ENCODE measurements at places on chromosomes 7 and 10. TPM values are rescaled to one million over a fixed set of nuclear protein-coding genes. Genes with fewer than 3 reads are reported as not detected.

DNA sequence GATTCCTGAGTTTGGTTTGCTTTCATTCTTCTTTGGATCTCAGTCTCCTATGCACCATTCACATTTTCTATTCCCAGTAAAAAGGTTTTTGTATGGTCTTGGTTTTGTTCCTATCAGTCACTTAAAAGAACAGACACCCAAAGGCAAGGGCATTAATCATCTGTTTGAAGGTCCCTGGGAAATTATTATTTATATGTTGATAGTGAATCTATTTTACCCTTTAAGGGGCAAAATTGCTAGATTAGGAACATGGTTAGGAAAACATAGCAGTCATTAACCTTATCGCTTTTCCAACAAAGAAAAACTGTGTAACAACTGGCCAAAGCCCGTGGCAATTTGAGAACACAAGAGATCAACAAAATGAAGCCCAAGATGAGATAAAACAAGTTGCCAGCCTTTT lies 1146.6 kb upstream of the C7orf33 start:
- DNase-seq: no peak
- H3K27ac ChIP-seq: no peak overlapping the region
- no peak overlapping the region for H3K4me3 ChIP-seq

The COL17A1 gene
- 0.98 TPM for total RNA-seq

- no peak overlapping the region for H3K27ac ChIP-seq
- H3K4me1 ChIP-seq: no peaks in the 10 kb centered on the region
- H3K27me3 ChIP-seq: no peaks in the 10 kb centered on the region
These were observed 133.5 kb downstream of the GALNT11 start for GRCh38 chr7:152158801-152159587.

The EN2 gene
- 0.15 TPM for total RNA-seq

GRCh38 chr7:5610500-5611186 lies 170.8 kb downstream of the RNF216 start:
- H3K27ac ChIP-seq: no peak overlapping the region
- no peaks in the 10 kb centered on the region for H3K36me3 ChIP-seq
- H3K4me1 ChIP-seq: no peaks in the 10 kb centered on the region

DNA sequence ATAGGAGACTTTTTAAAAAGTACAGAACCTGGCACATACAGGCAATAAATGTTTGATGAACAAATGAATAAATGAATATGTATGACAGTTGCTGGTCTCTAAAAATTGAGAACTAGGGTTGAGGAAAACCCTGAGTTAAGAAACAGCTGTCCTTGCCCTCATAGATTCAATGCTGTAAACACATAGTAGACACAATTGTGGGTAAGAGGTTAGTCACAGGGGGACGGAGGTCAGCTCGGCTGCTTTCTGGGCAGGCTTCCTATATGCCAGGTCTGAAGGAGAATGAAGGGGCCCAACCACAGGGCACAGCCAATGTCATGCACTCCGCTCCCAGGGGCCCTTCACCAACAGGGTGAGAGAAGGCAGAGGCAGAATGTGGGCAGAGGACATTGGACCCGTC lies 143.3 kb upstream of the RSU1 start:
- no peak overlapping the region for H3K27ac ChIP-seq
- DNase-seq: no peak
- no peak overlapping the region for H3K4me3 ChIP-seq
- H3K4me1 ChIP-seq: no peaks in the 10 kb centered on the region
- no peaks in the 10 kb centered on the region for H3K36me3 ChIP-seq
- H3K27me3 ChIP-seq: no peaks in the 10 kb centered on the region

DNA sequence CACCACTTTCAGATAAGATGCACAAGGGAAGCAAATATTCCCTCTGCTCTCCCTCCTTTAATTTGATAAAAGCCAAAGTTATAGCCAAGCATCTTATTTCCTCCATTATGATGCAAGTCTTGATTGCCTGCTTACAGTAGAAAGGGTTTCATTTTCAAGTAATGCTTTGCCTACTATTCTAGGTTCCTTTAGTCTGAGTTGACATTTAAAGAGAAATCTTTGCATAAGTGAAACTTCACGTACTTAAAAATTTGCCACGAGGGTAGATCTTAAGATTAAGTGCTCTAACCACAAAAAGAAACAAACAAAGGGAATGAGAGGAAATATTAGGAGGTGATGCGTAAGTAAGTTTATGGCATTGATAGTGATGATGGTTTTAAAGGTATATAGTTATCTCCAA lies 78.1 kb upstream of the VWDE start:
- no peaks in the 10 kb centered on the region for H3K27me3 ChIP-seq
- no peak for DNase-seq
- no peaks in the 10 kb centered on the region for H3K36me3 ChIP-seq
- H3K27ac ChIP-seq: no peak overlapping the region
- H3K4me3 ChIP-seq: no peak overlapping the region

The SEC31B gene
- 8.6 TPM for total RNA-seq

GRCh38 chr7:102220960-102221800 lies 65.5 kb upstream of the SH2B2 start:
- no peak overlapping the region for H3K27ac ChIP-seq
- no peaks in the 10 kb centered on the region for H3K4me1 ChIP-seq
- H3K27me3 ChIP-seq: no peaks in the 10 kb centered on the region
- no peak overlapping the region for H3K4me3 ChIP-seq

DNA sequence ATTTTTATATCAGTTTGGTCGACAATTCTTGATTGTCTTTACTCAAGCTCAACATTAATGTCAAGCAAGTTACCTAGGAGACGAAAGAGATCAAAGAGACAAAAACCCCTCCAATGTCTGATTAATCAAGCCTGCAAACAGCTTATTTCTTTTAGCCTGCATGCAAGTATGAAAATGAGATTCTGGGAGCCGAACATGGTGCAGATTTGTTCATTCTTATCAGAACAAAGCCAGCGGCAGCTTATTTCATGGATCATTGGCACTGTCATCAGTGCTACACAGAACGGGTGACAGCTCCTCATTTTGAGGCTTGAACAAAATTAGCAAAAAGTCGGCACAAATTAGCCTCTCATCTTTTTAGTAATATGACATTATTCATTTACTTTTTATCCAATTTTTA lies 26.5 kb downstream of the FAM204A start:
- H3K27ac ChIP-seq: no peak overlapping the region
- DNase-seq: no peak
- H3K4me3 ChIP-seq: no peak overlapping the region
- no peaks in the 10 kb centered on the region for H3K4me1 ChIP-seq
- no peaks in the 10 kb centered on the region for H3K27me3 ChIP-seq
- H3K36me3 ChIP-seq: no peaks in the 10 kb centered on the region

DNA sequence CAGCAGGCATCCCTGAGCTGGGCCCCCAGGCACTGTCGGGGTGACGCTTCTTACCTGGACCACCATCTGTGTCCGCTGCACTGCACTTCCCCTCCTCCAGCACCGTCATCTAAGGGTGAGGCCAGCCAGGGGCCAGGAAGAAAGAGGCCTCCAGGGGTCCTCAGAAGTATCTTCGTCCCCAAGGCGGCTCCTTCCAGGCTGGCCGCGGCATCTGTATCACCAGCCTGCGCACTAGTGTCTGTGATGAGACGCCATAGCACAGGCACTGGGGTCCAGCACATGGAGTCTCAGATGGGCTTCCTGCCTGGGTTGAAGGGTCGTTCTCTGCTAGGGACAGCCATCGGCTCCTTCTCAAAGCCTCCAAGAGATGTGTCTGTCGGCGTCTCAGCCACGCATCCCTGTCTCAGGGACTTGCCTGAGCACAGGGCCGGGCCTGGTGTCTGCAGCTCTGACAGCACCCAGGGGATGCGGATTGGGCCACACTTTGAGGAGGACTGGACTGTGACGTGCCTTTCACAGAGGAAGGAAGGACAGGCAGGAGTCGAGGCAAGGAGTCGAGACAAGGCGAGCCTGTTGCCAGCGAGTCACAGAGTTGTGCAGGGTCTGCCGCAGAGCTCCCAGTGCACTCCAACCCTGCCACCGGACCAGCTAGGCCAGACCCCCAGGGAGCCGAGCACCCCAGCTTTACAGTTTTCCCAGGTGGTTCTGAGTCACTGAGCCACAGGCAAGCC lies 101.5 kb upstream of the DIP2C start:
- H3K4me1 ChIP-seq: no peaks in the 10 kb centered on the region
- no peak for DNase-seq
- no peak overlapping the region for H3K27ac ChIP-seq
- H3K4me3 ChIP-seq: no peak overlapping the region

The C7orf57 gene
- not detected for total RNA-seq

DNA sequence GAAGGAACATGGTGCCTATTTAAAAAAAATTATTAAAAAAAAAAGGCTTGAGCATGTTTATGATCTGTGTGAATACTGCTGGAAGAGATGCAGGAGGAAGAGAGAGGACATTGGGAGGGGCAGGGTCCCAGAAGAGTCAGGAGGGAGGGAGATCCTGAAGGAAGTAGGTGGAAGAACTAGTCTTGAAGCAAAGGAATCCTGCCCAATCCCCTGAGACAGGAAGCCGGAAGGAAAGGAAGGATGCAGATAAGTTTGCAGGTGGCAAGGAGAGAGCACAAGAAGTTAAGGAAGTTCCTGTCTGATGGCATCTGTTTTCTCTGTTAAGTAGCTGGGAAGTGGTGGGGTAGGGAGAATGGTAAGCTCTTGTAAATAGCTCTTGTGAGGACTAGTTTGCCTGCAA lies 318.5 kb downstream of the DOCK4 start:
- no peaks in the 10 kb centered on the region for H3K36me3 ChIP-seq
- H3K27ac ChIP-seq: no peak overlapping the region
- H3K4me1 ChIP-seq: no peaks in the 10 kb centered on the region
- DNase-seq: no peak
